Esophagus mucosa (tissue), 1 donor: ENCODE measurements at places on chromosomes 7 and 10. TPM values are rescaled to one million over a fixed set of nuclear protein-coding genes. Genes with fewer than 3 reads are reported as not detected.

The BPGM gene
- total RNA-seq, result 8.9 TPM

The TAS2R41 gene
- total RNA-seq, result not detected

The ADAM22 gene
- total RNA-seq, result 0.24 TPM

The PTN gene
- total RNA-seq, result 28.6 TPM

The CLRN3 gene
- total RNA-seq, result not detected

GRCh38 chr7:66315192-66315591, 110.1 kb downstream of the TPST1 start:
- ATAC-seq, result peak; percentile 68

DNA sequence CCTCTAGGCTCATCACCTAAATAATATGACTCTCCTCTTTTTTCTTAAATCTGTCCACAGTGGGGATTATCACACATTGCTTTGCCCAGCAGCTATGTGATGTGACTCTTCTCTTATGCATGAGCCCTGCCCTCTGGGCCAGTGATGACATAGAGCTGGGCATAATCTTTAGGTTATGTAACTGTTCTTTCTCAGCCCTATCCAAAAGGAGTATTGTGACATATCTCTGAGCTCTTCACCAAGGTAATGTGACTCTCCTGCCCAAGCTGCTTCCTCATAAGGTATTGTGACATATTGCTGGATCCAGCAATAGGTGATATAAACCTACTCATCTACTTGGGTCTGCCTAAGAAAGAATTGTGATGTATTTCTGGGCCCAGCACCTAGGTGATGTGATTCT, 37.7 kb upstream of the ZNF107 start:
- peak; percentile 89 for ATAC-seq

DNA sequence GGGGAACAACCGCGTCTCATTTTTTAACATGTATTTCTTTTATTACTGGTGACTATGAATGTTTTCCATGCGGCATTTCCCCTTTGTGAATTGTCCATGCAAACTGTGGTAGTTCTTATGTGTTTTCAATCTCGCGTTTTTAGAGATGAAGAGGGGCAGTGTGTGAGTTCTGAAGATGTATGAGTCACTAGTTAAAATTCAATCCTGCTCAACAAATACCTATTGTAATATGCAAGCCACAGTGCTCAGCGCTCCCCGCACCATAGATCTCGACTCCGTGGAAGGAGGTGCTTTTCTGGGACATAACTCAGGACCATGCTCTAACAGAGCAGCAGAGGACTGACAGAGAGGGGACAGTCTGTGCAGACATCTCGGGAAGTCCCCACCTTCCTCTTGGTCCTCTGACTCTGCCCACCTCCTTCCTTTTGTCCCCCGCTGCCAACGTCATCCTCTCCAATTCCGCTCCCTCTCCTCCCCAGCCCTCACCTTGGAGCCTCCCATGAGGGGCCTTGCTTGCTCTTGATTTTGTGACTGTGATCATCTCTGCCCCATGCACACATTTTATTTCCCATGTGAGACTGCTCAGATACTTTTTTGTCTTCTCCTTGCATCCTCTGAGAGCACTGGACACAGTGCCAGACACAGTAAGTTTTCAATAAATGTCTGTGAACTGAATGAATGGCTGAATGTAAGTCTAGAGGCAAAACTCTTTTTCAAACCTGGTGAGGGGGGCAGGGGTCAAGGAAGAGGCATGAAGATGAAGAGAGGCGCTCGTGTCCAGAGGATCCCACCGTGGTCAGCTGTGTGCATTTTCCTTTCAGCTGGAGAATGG, 42.7 kb upstream of the PLEKHA1 start:
- no peak for ATAC-seq

DNA sequence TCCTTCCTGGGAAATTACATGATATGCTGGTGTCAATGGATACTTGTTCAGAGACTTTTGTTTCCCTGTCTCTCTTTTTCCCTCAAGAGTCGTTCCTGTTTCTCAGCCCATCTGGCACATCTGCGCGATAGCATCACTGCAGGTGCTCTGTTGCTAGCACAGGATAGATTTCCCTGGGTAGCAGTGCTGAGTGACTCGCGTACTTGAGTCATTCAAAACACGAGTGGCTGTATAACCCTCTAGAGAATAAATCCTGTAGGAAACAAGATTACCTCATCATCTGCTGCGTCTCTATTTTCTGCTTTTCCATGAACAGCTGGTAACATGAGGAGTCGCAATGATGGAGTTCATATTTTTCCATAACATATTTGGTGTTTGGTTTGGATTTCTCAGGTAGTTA, 452.0 kb upstream of the FZD8 start:
- no peak for ATAC-seq

DNA sequence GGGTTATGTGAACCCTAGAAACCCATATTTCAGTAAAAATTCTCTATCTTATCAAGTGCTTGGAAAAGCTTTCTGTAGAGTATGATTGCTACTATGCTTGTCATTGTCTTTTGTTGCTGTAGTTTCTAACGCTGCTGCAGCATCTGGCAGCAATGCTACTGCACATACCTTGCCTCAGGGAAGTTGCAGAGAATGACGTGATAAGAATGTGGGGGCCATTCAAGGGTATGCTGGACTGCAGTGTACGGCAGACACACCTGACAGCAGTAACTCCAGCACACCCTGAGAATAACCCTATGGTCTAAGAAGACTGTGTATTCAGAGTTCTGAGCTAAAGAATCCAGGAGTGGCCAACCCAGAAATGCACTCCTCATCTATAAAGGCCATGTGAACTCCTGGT, 20.5 kb downstream of the TRIM4 start:
- ATAC-seq, result no peak

DNA sequence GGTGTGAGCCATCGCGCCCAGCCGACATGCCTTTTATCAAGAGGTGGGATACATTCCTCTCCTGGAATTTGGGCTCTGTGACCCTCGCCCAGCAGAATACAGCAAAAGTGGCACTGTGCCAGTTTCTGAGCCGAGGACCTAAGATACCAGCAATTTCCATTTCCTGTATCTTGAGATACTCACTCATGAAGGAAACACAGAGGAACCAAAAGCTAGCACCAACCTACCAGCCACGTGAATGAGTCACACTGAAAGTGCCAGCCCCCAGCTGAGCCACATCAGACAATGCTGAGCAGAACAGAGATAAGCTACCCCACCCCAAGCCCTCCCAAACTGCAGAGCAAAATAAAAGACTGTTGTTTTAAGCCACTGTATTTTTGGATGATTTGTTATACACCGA, 56.3 kb downstream of the CACUL1 start:
- ATAC-seq, result no peak
